Activated naive CD4-positive, alpha-beta T cell treated with anti-CD3 and anti-CD28 coated beads, Interleukin-2, amount 10 ng/mL, durations not matched to agents 7 days and 5 days (primary cell): ENCODE measurements at places on chromosomes 6 and 20.

DNA sequence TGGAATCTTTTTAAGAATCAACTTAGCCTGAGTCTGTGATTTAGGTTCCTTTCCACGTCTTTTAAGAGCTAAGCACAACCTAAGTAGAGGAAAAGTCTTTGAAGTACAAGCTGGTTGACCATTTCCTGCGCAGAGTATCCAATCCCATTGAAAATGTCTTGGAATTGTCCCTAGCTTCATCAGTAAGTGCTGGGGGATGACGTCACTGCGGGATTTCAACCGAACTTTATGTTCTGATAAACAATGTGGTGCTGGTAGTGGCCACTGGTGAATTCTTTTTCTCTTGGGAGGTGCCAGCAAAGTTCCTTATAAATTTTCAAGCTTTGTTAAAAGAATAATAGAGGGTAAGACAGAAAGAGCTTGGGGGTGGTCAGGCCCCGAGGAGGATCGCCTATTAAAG lies 69.2 kb downstream of the PDE7B start:
- H3K4me1 ChIP-seq = no peaks in the 10 kb centered on the region
- DNase-seq = no peak
- H3K36me3 ChIP-seq = no peaks in the 10 kb centered on the region
- no peak overlapping the region for H3K4me3 ChIP-seq
- H3K27ac ChIP-seq = no peak overlapping the region

DNA sequence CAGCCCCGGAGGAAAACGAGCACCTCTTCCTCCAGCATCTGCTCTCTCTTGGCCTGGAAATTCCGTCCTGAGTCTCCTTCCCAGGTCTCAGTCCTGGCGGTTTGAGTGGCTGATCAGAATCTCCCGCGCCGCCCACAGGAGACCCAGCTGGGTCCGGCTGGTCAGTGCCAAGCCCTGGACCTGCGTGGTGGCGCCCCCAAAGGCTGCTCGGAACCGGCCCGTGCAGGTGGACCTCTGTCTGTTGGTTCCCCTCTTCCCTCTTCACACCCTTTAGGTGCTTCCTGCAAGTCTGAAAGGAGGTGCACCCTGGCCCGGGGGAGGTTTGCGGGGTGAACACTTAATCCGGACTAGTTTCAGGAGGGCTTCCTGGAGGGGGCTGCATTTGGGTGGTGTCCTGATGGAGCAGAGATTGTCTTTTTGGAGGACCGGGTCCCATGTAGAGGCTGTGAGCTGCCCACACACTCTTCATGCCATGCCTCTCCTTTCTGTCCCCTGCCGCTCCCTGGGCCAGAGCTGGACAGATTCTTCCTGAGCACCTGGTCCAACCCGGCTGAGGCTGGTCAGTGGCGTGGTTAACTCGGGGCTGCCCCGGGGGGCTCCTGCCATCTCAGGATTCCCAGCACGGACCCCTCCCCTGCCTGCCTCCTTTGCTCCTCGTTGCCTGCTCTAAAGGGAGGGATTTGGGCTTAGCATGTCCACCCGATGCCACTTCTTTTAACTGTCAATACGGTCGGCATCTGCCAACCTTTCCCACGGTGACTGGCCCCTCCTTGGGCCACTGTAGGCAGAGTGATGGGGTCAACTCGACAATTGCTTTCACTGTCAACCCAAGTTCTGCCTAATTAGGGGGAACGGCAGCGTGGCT lies 16.5 kb upstream of the BHLHE23 start:
- H3K4me3 ChIP-seq = no peak overlapping the region
- peak overlapping the region; percentile 5 for H3K27ac ChIP-seq
- H3K4me1 ChIP-seq = peaks cover 21% of the 10 kb centered on the region
- H3K27me3 ChIP-seq = peaks cover 65% of the 10 kb centered on the region
- DNase-seq = no peak

GRCh38 chr6:169890049-169890448 lies 138.6 kb downstream of the ERMARD start:
- peaks cover 2% of the 10 kb centered on the region for H3K36me3 ChIP-seq
- no peaks in the 10 kb centered on the region for H3K4me1 ChIP-seq
- DNase-seq = no peak
- no peak overlapping the region for H3K27ac ChIP-seq
- H3K27me3 ChIP-seq = peaks cover 18% of the 10 kb centered on the region

DNA sequence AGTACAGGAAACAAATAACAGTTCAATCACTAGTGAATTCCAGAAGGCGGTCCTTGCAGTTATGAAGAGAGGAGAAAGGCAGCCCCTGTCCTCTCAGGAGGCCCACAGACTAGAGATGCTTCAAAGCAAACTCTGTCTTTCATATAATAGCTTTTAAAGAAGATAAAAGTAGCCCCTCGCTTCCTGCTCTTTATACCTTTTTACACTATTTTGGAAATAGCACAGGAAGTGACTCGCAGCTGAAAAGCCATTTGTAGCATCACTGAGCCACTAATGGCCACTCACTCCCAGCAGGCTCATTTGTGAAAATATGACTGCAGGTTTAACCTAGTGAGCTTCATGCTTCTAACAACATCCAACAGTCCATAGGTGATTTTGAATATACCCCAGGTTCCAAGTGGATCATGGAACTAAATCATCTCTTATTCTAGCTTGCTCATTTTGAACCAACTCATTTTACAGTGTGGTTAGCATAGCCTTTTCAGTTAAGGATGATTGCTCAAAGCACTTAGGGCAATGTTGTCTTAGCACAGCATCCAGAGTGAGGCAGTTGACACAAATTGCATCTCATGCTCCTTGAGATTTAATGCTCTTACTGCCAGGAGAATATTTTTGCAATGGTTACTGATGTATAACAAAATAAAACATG lies 136.0 kb upstream of the NRSN1 start:
- DNase-seq = no peak
- no peaks in the 10 kb centered on the region for H3K27me3 ChIP-seq
- H3K4me1 ChIP-seq = no peaks in the 10 kb centered on the region
- H3K36me3 ChIP-seq = no peaks in the 10 kb centered on the region
- no peak overlapping the region for H3K27ac ChIP-seq

DNA sequence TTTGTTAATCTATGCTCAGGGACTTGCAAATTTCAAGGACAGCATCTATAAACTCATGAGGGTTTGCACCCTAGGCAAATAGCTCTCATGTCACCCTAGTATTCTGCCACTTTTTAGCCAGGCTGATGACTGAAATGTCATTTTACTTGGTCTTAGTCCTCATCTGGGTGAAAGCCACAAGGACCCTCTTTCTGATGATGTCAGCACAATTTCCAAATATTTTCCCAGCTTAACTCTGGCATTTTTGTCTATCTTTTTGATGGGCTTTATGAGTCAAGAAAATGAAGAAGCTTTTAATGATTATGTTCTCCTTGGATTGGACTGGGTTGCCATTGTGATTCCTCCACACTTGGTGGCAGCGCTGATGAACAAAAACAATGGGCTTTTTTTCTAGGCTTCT lies 420.1 kb upstream of the BTBD3 start:
- DNase-seq = no peak
- H3K27ac ChIP-seq = no peak overlapping the region
- no peaks in the 10 kb centered on the region for H3K36me3 ChIP-seq
- no peaks in the 10 kb centered on the region for H3K27me3 ChIP-seq
- H3K4me1 ChIP-seq = no peaks in the 10 kb centered on the region

GRCh38 chr20:58312836-58313235 lies 3.3 kb downstream of the RAB22A start:
- H3K4me3 ChIP-seq = no peak overlapping the region
- peaks cover 54% of the 10 kb centered on the region for H3K4me1 ChIP-seq
- no peaks in the 10 kb centered on the region for H3K27me3 ChIP-seq
- peaks cover 53% of the 10 kb centered on the region for H3K36me3 ChIP-seq

DNA sequence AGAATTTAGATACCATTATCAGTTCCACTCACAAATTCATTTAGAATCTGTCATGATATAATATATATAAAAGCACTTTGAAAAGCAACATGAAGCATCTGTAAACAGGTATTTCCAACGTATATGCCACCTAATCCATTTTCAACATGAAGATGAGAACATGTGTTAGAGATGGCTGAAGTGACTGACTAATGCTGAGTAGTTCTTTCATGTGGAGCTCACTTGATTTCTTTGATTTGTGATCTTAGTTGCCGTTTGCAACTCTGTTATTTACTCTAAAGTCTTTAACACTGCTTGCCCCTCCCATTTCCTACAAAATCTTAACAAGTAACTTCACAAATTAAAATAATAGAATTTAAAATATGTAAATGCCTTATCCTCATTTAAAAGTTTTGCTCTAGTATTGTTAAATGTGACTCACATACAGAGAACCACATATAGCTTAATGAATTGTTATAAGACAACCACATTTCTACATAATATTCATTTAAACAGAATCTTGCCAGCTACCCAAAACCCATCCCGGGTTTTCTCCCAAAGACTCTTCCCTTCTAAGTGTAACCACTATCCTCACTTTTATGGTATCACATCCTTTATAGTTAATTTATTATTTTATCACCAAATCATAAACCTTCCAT lies 78.3 kb downstream of the ME1 start:
- no peaks in the 10 kb centered on the region for H3K27me3 ChIP-seq
- H3K27ac ChIP-seq = no peak overlapping the region
- H3K36me3 ChIP-seq = no peaks in the 10 kb centered on the region
- no peak for DNase-seq
- no peak overlapping the region for H3K4me3 ChIP-seq

DNA sequence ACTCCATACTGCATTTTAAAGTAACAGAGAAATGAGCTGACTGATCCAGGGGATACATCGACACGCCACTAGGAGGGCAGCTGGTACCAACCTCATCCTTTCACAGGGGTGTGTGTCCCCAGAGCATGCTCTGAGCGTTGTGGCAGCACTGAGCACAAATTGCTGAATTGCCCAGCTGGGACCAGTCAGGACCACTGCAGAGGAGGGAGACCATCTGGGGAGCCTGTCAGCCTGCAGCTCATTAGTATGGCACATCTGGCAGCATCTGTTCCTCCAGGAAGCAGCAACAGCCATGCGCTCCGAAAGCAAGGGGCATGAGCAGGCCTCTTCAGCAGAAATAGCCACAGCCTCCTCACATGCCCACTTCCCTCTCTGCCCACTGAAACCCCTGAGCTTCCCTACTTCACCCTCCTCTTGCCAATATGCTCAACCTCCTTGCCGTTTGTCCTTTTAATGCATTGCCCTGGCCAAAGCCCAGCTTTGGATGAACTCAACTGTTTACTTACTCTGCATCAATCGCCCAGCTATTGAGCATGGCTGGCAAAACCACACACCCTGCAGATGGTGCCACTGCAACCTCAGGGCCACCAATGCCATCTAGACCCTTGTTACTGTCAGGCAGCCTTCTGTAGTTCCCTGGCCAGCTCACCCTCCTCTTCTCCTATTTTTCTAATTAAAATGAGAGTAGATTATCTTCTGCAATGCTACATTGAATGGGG lies 77.6 kb upstream of the NEDD9 start:
- H3K27ac ChIP-seq = no peak overlapping the region
- no peak overlapping the region for H3K4me3 ChIP-seq
- DNase-seq = no peak
- H3K36me3 ChIP-seq = peaks cover 53% of the 10 kb centered on the region
- no peaks in the 10 kb centered on the region for H3K4me1 ChIP-seq

GRCh38 chr20:45311589-45312211 lies 3.6 kb upstream of the MATN4 start:
- no peaks in the 10 kb centered on the region for H3K36me3 ChIP-seq
- H3K27me3 ChIP-seq = peaks cover 97% of the 10 kb centered on the region
- no peak overlapping the region for H3K27ac ChIP-seq
- peaks cover 17% of the 10 kb centered on the region for H3K4me1 ChIP-seq

DNA sequence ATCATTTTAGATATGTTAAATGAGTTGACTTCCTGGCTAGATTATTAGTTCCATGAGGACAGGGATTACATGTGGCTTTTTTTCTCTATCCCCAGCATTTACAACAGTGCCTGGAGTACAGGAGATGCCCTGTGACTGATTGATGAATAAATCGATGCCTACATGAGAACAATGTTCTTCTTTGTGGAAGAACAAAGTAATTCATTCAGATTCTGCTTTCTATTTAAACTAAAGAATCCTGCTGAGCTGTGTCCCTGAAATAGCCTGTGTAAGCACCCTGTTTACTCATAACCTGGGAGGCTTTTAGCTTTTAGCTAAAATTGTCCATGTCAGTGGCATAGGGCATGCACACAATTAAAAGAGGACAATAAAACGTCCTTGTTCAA lies 125.1 kb upstream of the BTBD3 start:
- no peak overlapping the region for H3K4me3 ChIP-seq
- no peaks in the 10 kb centered on the region for H3K36me3 ChIP-seq
- H3K27ac ChIP-seq = no peak overlapping the region

GRCh38 chr6:71336901-71337300 lies 48.3 kb downstream of the OGFRL1 start:
- H3K36me3 ChIP-seq = no peaks in the 10 kb centered on the region
- no peaks in the 10 kb centered on the region for H3K27me3 ChIP-seq
- H3K4me1 ChIP-seq = no peaks in the 10 kb centered on the region
- no peak overlapping the region for H3K4me3 ChIP-seq

DNA sequence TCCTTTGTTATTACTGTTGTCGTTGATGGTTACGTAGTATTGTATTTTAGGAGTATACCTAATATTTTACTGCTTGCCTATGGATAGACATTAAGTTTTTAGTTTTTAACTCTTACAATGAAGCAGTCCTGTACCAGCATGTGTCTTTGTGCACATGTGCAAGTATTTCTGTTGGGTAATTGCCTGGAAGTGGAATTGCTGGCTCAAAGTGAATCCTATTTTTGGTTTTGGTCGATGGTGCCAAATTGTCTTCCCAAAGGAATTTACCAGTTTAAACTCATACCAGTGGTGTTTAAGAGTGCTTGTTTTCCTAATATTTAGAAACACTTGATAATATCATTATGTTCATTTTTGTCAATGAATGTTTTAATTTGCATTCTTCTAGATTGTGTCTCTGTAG lies 75.5 kb downstream of the ANKS1A start:
- H3K27me3 ChIP-seq = no peaks in the 10 kb centered on the region
- H3K36me3 ChIP-seq = no peaks in the 10 kb centered on the region
- DNase-seq = no peak

DNA sequence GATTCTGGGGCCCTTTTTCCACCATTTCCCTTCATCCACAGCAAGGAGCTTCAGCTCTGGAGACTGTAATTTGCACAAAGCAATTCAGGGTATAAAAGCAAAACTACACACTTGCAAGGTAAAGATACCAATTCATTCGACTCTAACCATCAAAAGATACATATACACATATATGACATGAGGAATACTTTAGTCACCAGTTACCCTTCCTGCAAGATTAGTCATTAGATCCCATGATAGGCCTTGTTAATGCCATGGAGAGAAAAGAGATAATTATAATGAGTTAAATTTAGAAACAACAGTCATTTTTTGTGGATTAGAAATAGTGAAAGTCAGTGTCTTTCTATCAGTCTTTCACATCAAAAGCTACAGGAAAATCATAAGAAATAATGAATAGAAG lies 204.2 kb downstream of the KCNQ5 start:
- DNase-seq = no peak
- no peaks in the 10 kb centered on the region for H3K27me3 ChIP-seq
- H3K27ac ChIP-seq = no peak overlapping the region
- H3K4me1 ChIP-seq = no peaks in the 10 kb centered on the region
- H3K4me3 ChIP-seq = no peak overlapping the region
- H3K36me3 ChIP-seq = peaks cover 2% of the 10 kb centered on the region

DNA sequence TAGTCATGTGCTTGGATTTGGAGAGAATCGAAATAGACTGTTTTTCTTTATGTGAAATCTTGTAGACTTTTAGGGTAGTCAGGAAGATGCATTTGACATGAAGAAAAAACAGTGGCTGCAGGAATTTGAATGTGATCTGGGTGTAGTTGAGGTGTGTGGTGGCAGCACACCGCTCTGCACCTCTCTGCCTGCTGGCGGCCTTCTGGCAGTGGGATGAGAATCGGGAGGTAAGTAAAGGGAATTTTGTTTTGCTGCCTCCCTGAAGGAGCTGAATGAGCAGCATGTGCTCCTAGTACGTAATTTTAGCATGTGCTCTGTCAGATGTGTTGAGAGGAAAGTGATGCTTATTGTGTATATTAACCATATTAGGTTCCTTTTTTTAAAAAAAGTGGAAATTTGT lies 3.2 kb downstream of the TPD52L2 start:
- H3K4me1 ChIP-seq = peaks cover 28% of the 10 kb centered on the region
- H3K27me3 ChIP-seq = no peaks in the 10 kb centered on the region
- no peak for DNase-seq
- H3K36me3 ChIP-seq = peaks cover 19% of the 10 kb centered on the region
- no peak overlapping the region for H3K4me3 ChIP-seq
- H3K27ac ChIP-seq = no peak overlapping the region
